ENCODE measurements at places on chromosomes 2 and 18.
A peak's percentile ranks its signal among the peaks of the same experiment; 100 is the strongest.

- H3K36me3 ChIP-seq, result peaks cover 36% of the 10 kb centered on the region
- no peaks in the 10 kb centered on the region for H3K27me3 ChIP-seq
- H3K4me1 ChIP-seq, result no peaks in the 10 kb centered on the region
These were observed 35.6 kb downstream of the CEP192 start for GRCh38 chr18:13026583-13027270.

DNA sequence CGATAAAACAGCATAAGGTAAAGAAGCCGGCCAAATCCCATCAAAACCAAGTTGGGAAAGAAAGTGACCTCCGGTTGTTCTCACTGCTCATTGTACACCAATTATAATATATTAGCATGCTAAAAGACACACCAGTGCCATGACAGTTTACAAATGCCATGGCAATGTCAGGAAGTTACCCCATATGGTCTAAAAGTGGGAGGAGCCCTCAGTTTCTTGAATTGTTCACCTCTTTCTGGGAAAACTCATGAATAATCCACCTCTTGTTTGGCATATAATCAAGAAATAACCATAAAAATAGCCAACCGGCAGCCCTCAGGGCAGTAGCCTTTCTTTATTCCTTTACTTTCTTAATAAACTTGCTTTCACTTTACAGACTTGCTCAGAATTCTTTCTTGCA, 544.9 kb upstream of the SETBP1 start:
- peaks cover 2% of the 10 kb centered on the region for H3K4me1 ChIP-seq
- H3K27ac ChIP-seq, result no peak overlapping the region
- no peak for DNase-seq
- H3K36me3 ChIP-seq, result no peaks in the 10 kb centered on the region
- no peak overlapping the region for H3K4me3 ChIP-seq

DNA sequence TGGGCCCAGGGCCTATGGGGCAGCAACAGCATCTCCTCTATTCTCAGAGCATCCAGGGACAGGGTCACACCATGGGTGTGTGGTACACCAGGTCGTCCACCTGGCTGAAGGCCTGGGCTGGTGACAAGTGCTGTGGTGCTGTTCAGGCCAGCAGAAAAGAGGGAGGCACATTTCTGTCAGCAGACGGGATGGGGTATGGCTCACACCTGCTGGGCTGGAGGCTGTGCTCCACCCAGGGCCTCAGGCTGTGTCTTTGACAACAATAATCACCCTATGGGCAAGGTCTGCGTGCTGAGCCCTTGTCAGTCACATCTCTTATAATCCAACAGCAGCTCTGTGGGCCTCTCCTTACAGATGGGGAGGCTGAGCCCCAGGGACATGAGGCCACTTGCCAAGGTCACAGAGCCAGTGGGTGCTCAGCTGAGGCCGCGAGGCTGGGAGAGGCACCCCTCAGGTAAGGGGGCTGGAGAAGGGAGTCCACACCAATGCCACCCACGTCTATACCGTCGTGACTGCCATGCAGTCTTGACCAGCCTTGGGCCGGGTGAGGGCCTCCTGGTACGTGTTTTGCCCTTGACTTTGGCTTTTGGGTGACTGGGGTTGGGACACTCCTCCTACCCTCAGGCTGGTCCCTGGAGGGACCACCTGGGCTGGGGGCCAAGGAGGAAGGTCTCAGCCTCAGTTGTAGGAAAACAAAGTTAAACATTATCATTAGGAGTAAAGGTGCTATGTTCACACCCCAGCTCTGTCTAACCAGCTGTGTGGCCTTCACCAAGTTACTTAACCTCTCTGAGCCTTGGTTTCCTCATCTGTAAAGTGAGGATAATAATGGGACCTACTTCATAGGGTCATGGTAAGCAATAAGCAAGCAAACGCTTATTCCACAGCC, 5.6 kb upstream of the HS6ST1 start:
- no peak overlapping the region for H3K27ac ChIP-seq
- H3K4me1 ChIP-seq, result peaks cover 5% of the 10 kb centered on the region
- DNase-seq, result peak; percentile 8

- H3K27me3 ChIP-seq, result no peaks in the 10 kb centered on the region
- H3K27ac ChIP-seq, result peak overlapping the region; percentile 13
- DNase-seq, result no peak
- H3K4me1 ChIP-seq, result peaks cover 52% of the 10 kb centered on the region
These were observed 34.0 kb downstream of the UXS1 start for GRCh38 chr2:106159866-106160785.

DNA sequence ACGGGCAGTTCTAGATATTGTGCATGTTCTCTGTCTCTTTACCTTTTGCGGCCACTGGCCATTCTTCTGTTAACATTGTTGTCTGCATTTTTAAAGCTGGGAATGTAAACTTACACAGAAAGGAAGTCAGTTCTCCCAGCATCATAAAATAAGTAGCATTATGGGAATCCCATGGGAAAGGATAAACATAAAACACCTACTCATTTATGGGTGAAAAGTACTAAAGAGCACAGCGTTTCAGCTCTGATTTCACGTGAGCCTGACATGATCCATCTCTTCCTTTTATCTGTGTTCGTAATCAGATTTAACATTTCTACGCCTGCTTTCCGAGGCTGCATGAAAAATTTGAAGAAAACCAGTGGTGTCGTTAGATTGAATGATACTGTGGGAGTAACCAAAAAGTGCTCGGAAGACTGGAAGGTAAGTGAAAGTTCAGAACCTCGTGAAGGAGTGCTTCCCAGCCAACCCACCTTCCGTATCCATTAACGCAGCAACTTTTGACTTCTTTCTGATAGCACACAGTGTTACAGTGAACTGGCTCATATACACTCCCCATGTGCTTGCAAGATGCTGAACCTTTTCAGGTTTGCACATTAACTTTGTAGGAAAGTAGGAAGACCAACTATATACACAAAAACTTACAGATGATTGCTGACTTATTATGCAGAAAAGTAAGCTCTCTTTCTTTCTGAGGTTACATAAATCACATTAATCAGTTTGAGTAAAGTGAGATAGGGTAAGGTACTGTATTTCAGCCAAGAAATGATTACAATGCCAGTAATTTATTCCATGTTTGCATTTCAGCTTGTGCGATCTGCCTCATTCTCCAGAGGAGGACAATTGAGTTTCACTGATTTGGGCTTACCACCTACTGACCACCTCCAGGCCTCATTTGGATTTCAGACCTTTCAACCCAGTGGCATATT, 86.5 kb upstream of the TTC39C start:
- no peaks in the 10 kb centered on the region for H3K36me3 ChIP-seq
- no peak overlapping the region for H3K27ac ChIP-seq
- no peaks in the 10 kb centered on the region for H3K27me3 ChIP-seq

- H3K4me1 ChIP-seq, result no peaks in the 10 kb centered on the region
- no peak overlapping the region for H3K4me3 ChIP-seq
- DNase-seq, result no peak
- no peaks in the 10 kb centered on the region for H3K27me3 ChIP-seq
- no peaks in the 10 kb centered on the region for H3K36me3 ChIP-seq
These were observed 147.8 kb downstream of the SATB2 start for GRCh38 chr2:199309973-199310372.

GRCh38 chr2:172674968-172675303, 60.7 kb upstream of the RAPGEF4 start:
- no peak for DNase-seq
- H3K27me3 ChIP-seq, result peaks cover 10% of the 10 kb centered on the region
- H3K36me3 ChIP-seq, result no peaks in the 10 kb centered on the region
- H3K4me1 ChIP-seq, result peaks cover 3% of the 10 kb centered on the region
- no peak overlapping the region for H3K4me3 ChIP-seq

DNA sequence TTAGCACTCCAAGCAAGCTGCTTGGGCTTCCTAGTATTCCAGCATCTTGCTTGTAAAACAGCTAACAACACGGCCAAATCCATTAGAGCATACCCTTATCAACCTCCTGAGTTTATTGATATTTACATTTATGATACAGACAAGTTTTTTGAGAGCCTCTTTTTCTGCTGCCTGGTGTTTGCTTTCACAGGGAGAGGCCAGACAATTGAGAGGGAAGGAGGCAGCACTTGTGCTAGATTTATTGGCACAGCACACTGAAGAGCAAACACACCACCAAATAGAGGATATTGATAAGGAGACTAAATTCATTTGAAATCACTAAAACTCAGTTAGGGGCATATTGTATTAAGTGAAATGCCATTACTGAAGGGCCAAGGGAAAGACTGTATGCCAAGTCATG, 1142.3 kb upstream of the FANCL start:
- no peak overlapping the region for H3K4me3 ChIP-seq
- H3K27me3 ChIP-seq, result peaks cover 4% of the 10 kb centered on the region
- H3K27ac ChIP-seq, result no peak overlapping the region
- H3K4me1 ChIP-seq, result peaks cover 16% of the 10 kb centered on the region
- H3K36me3 ChIP-seq, result no peaks in the 10 kb centered on the region

GRCh38 chr18:45993438-45993837, 26.3 kb upstream of the EPG5 start:
- no peak for DNase-seq
- H3K27me3 ChIP-seq, result no peaks in the 10 kb centered on the region
- H3K27ac ChIP-seq, result no peak overlapping the region
- no peaks in the 10 kb centered on the region for H3K4me1 ChIP-seq
- peaks cover 5% of the 10 kb centered on the region for H3K36me3 ChIP-seq

DNA sequence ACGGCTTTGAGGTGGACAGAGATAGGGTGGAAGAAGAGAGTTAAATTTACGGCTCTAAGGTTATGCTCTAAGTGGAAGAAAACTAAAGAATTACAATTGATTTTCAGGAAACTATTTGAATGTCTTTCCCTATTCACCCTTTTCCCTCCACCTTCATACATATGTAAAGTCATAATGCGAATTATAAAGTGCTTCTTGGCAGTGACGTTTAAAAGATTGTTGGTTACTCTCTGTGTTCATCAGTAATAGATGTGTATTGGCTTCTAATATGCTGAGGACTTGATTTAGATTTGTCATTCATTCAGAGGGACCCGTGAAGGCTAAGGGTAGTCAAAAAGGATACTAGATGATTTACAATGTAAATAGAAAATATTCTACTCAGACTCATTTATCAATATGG, 63.9 kb downstream of the ARHGAP28 start:
- H3K4me3 ChIP-seq, result no peak overlapping the region
- no peaks in the 10 kb centered on the region for H3K27me3 ChIP-seq
- no peak for DNase-seq
- H3K27ac ChIP-seq, result no peak overlapping the region
- peaks cover 7% of the 10 kb centered on the region for H3K4me1 ChIP-seq
- peaks cover 20% of the 10 kb centered on the region for H3K36me3 ChIP-seq

DNA sequence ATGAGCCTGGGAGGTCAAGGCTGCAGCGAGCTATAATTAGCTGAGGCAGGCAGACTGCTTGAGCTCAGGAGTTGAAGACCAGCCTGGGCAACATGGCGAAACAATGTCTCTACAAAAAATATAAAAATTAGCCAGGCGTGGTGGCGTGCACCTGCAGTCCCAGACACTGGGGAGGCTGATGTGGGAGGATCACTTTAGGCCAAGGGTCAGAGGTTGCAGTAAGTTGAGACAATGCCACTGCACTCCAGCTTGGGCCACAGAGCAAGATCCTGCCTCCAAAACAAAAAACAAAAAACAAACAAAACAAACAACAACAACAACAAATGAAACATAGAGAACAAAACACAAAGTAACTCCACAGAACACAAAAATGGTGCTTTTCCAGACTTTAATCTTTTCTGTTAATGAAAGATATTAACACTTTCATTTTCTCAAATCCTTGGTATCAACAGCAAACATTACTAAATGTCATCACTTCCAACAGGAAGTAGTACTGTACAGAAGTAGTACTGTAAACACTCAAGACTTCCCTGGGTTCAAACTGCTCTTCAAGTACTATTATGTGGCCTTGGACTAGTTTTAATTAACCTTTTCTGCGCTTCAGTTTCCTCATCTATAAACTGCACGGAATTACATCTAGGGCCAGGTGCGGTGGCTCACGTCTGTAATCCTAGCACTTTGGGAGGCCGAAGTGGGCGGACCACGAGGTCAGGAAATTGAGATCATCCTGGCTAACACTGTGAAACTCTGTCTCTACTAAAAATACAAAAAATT, 27.9 kb downstream of the PUM2 start:
- peak overlapping the region; percentile 41 for H3K27ac ChIP-seq
- H3K4me3 ChIP-seq, result no peak overlapping the region
- no peaks in the 10 kb centered on the region for H3K27me3 ChIP-seq
- H3K4me1 ChIP-seq, result peaks cover 26% of the 10 kb centered on the region

DNA sequence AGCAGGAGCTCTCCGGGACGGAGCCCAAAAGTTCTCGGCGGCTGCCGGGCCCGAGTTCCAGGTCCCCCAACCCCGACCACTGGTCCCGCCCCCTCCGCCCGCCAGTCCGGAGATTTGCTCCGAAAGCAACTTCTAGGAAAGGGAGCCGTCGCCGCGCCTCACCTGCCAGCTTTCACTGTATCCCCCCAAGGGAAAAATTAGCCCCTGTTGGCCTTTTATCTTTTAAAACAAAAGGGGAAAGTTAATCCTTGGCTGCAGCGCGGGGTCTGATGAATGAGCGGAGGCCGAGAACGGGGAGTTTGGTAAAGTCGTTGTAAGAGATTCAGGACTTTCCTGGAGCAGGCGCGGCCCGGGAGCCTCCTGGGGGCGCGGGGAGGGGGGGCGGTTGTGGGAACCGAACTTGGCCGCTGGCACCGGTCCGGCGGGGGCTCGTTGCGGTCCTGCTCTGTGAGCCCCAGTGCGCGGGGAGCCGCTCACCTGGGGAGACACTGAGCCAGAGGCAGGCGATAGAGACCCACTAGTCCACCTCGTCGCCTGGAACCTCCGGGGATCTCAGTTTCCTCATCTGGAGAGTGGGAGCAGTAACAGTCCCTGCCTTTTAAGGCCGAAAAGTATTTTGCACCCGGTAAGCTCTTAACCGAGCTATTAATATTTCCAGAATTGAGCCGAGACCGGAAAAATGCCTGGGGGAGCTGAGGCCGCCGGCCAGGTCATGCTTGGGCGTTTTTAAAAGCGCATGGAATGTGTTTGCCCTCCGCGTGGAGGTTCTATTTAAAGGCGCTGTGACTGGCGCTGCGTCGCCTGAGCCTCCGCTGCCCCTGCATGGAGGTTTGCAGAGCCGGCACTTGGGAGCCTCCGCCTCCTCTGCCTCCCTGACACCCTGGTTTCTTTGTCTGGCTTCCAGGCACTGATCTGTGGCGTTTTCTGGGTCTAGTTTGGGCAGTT, 1.1 kb downstream of the EFHD1 start:
- peak overlapping the region; percentile 62 for H3K4me3 ChIP-seq
- no peak for DNase-seq
- H3K4me1 ChIP-seq, result no peaks in the 10 kb centered on the region
- H3K27me3 ChIP-seq, result peaks cover 49% of the 10 kb centered on the region
- H3K27ac ChIP-seq, result peak overlapping the region; percentile 59

DNA sequence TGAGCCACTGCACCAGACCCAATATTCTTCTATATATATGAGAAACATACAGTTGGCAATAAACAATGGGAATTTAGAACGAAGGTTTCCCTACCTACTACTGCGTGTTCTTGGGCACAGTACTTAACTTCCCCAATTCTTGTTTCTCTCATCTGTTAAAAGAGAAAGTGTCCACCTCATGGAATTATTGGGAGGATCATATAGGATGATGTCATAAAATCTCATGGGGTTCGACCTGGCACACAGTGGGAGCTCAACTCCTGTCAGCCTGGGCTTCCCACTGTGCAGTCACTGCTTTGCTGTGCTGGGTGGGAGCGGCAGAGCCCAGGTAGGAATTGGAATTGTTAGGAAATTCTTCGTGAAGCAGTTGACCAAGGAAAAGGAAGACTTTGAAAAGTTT, 203.3 kb downstream of the SH3BP4 start:
- H3K27ac ChIP-seq, result no peak overlapping the region
- H3K36me3 ChIP-seq, result no peaks in the 10 kb centered on the region
- peaks cover 2% of the 10 kb centered on the region for H3K4me1 ChIP-seq
- H3K27me3 ChIP-seq, result peaks cover 10% of the 10 kb centered on the region
- DNase-seq, result no peak

GRCh38 chr2:172092716-172093415, 7.6 kb downstream of the DLX1 start:
- H3K27me3 ChIP-seq, result peaks cover 92% of the 10 kb centered on the region
- no peaks in the 10 kb centered on the region for H3K36me3 ChIP-seq
- H3K4me1 ChIP-seq, result peaks cover 7% of the 10 kb centered on the region
- H3K4me3 ChIP-seq, result no peak overlapping the region
